Testis (tissue), 5 donors: ENCODE measurements at places on chromosomes 11 and 22.

DNA sequence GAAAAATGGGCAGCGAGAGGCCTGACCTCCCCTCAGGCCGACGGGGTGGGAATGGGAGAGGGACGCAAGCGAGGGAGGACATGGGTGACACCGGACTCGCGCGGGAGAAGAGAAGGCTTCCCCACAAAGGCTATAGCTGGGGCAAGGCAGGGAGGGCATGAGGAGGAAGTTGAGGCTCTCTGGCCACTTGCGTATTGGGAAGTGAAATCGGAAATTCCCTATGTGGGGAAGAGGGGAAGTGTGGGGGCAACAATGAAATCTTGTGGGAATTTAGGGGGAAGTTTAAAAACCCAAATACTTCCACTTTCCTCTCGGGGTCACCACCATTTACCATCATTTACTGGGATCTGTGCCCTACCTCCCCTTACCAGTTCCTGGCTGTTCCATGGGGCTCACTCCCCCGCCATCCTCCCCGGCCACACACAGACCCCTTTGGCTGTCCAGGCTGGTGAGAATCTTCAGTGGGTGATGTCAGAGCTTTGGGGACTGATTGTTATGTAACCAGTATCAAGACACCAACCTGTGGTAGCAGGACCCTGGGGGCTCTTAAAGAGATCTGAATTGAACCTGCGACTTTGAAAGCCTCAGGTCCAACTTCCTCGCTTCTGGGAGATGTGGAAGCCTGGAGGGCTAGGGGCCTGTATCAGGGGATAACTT is 951 bp upstream of the EHD1 start:
- DNase-seq: peak; percentile 44
- peak overlapping the region; percentile 91 for H3K4me3 ChIP-seq
- H3K4me1 ChIP-seq: peaks cover 43% of the 10 kb centered on the region
- H3K27ac ChIP-seq: peak overlapping the region; percentile 87
- no peaks in the 10 kb centered on the region for H3K27me3 ChIP-seq

DNA sequence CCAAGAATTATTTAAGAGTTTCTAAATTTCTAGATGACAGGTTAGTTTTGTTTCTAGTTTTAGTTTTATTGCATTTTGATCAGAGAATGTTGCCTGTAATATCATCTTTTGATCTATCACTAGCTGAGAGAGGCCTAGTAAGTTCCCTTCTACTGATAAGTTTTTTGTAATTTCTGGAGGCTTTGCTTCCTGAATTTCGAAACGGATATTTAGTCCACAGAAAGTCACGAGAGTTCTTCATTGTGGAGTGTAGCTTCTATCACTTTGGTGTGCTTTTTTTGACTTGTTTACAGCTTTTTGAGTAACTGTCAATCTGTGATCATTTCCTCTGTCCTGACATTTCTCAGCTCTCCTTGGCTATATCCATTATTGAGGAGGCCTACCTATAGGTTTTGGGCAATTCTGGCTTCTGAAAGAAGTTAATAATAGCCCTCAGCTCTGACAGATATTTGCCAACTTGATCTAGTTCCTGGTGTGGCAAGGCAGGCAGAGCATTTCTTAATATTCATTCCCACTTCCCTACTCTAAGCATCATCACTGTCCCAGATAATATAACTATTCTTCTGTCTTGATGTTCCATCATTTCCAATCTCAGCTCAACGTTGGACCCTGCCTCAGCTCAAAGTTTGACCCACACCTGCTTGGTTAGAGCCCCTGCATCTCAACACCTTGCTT is 171.3 kb downstream of the BLID start:
- no peak overlapping the region for H3K4me3 ChIP-seq
- H3K36me3 ChIP-seq: no peaks in the 10 kb centered on the region
- no peaks in the 10 kb centered on the region for H3K27me3 ChIP-seq
- H3K27ac ChIP-seq: no peak overlapping the region

DNA sequence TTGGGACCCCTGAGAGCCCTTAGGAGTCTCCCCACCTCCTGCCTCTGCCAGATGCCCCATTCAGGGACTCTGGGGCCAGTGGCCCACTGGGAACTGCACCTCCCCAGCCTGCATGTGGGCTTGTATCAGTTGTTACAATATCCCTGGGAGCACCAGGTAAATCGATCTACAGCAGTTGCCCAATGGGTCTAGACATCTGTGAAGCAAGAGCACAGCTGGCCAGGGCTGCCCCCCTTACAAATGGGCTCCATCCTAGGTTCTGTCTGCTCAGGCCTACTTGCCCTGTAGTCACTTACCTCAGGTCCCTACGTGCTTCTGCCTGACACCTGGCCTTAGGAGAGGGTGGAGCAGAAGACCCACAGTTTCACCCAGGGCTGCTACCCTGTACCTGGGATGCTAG is 62.7 kb downstream of the HIRA start:
- H3K27me3 ChIP-seq: no peaks in the 10 kb centered on the region
- H3K27ac ChIP-seq: no peak overlapping the region
- no peaks in the 10 kb centered on the region for H3K36me3 ChIP-seq
- no peak overlapping the region for H3K4me3 ChIP-seq

DNA sequence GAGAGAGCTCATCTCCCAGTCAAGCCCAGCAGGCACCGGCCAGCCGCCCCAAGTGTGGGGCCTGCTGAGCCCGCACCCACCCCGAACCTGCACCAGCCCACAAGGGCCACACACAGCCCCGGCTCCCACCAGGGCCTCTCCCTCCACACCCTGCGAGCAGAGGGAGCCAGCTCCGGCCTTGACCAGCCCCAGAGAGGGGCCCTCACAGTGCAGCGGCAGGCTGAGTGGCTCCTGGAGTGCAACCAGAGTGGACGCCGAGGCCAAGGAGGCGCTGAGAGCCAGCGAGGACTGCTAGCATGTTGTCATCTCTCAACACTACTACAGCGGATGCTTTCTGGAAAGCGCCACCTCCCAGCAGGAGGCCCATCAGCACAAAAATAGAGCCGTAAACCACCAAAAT is 10.9 kb downstream of the DEFB108B start:
- no peaks in the 10 kb centered on the region for H3K36me3 ChIP-seq
- H3K4me3 ChIP-seq: no peak overlapping the region
- no peaks in the 10 kb centered on the region for H3K4me1 ChIP-seq
- H3K27ac ChIP-seq: no peak overlapping the region

DNA sequence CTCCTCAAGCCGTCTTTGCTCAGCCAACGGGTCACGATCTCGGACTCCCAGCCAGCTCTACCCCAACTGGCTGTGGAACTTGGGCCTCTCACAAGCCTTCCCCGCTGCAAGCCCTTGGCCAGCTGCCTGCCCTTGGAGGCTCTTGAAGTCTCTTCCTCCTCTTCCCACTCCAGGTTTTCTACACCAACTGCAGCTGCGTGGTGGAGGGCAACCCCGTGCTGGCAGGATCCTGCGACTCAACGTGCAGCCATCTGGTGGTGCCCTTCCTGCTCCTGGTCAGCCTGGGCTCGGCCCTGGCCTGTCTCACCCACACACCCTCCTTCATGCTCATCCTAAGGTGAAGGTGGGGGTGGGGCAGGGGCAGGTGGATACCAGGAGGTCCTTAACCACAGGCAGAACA is 40.5 kb upstream of the TPBGL start:
- H3K4me3 ChIP-seq: no peak overlapping the region
- no peak overlapping the region for H3K27ac ChIP-seq
